ENCODE measurements at places on chromosomes 1 and 21. TPM values are rescaled to one million over a fixed set of nuclear protein-coding genes. Genes with fewer than 3 reads are reported as not detected.

DNA sequence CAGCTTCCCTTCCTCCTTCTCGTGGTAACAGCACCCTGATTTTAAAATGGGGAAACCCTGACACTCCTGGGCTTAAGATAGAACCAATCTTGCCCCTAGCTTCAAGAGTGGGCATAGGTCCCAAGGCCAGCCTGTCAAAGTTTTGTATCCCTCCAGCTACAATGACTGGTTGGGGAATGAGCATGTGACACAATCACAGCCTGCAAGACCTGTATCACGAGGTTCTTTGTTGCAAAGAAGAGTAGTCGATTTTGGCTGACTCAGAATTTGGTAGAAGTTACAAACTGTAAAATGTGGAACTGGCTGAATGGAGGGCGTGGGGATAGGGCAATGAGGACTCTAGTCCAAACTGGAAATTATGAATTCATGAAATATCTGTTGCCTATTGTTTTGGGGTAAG lies 18.7 kb downstream of the CTSK start:
- no peak for DNase-seq

The CELA3B gene
- not detected for total RNA-seq

DNA sequence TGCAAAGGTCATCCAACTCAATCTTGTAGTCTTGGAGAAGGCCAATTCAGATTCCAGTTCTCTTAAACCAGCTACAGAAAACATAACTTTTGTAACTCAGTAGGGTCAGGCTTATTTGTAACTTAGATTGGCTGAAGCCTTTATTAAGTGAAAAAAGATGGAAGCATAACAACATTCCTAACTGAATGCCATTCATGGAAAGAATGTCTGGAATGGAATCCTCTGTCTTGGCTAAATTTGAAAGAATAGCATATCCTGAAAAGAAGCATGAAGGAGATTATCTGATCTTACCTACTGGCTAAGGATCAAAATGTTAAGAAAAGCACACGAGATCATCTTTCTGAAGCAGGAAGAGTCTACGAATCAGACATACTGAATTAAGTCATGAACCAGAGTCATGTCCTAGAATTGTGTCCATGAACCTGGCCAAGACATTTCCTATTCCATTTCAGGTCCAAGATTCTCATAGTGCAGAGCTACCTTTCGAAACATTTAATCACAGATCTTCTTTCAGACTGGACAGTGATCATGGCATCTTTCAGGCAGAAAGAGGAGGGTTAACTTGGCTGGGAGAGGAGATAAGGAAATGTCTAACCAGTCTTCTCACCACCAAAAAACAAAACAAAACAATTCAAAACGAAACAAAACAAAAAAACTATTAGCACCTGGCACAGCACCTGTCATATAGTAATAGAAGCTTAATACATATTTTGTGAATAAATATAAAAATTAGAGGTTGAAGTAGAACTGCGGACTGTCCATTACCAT lies 75.6 kb downstream of the XCL2 start:
- no peak for DNase-seq

DNA sequence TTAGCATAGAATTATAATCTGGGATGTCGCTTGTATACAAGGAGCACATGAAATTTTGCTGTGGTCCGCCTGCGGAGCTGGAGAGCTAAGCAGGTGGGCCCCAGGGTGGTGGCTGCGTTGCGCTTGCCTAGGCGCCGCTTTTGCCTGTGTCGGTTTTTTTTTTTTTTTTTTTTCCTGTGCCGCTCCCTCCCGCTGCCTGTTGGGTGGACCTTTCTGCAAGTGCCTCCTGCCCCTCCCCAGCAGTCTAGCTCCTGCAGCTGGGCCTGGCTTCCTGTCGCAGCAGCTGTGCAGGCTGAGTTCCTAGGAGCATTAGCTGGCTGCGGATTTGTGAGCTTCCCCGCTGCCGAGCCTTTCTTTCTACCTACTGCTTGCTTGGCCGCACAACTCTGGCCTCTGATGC lies 20.6 kb downstream of the PYHIN1 start:
- DNase-seq, result no peak

The CACNA1E gene
- total RNA-seq, result 0.43 TPM

- DNase-seq, result no peak
Measured at GRCh38 chr1:157438146-157438545, 114.2 kb downstream of the FCRL5 start.

DNA sequence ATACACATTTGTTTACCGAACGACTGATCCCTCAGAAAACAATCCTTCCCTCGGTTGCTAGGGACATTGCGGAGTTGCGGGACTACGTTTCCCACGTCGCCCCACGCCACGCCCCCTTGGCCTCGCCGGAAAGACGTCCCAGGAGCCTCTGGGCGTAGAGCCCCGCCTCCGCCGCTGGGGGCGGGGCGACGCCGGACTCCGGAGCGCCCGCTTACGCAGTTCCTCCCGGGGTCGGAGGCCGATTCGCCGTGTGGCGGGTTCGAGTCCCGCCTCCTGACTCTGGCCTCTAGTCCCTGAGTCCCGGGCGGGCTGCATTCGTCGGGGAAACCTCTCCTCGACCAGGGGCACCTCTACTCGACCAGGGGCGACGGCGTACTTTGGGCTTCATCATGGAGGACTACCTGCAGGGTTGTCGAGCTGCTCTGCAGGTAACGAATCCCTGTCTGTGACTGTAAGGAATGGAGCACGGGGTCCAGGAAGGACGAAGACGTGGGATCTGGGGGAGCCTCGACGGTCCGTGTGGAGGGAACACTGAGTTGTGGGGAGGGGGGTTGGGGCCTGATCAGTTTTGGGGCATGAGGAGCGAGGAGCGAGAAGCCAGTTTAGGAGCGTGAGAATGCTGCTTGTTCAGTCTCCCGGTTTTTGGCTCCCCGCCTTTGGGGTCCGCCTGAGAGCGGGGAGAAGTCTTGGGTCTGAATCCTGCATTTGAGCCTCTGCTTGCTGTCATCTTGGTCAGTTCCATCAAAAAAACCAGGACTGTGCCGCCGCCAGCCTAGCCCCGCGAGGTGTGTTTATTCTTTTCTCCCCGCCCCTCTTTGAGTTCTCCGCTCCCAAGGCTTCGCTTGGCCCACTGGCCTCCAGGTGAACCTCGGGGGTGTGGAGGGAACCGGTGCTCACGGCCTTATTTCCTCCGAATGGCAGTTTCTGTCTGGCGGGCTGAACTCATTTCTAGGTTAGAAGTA lies at the start of gene PRUNE1:
Gene PRUNE1, plus strand, starts transcription at position 206 of the 962 bp plus-strand sequence. Its CDS starts 184 bp downstream, at position 390.
- DNase-seq, result peak; percentile 99

DNA sequence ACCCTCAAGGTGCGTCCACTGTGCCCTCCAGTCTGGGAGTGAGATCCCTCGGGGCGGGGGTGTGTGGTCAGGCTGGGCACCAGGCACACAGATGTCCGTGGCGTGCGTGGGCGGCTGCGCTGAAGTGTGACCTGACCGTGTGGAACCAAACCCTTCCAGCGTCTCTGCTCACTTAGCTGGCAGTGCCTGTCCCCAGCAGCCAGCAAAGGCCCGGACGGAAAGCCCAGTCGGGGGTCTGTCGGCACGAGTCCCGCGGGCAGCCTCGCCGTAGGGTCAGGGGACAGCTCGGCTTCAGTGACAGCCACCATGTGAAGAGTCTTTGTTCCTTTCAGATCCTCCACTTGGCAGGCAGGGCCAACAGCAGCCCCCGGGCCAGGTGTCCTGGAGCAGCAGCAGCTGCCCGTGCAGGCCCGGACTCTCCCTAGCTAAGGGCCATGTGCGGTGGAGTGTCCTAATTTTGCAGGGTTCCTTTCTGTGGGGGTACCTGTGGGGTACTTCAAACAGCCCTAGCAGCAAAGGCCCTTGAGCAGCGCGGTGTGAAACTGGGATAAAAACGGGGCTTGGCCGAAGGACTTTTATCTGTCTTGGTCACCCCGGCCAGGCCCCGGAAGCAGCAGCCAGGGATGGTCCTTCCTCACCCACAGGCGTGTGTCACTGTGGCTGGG lies 11.6 kb downstream of the TTLL10 start:
- no peak for DNase-seq

The GJB5 gene
- total RNA-seq, result not detected

The PEX10 gene
- total RNA-seq, result 10.9 TPM

GRCh38 chr1:93734999-93735398 lies 53.4 kb upstream of the BCAR3 start:
- no peak for DNase-seq

- DNase-seq, result no peak
Measured at GRCh38 chr1:245411245-245412036, 256.7 kb downstream of the KIF26B start.

The CFHR1 gene
- 4.0 TPM for total RNA-seq

DNA sequence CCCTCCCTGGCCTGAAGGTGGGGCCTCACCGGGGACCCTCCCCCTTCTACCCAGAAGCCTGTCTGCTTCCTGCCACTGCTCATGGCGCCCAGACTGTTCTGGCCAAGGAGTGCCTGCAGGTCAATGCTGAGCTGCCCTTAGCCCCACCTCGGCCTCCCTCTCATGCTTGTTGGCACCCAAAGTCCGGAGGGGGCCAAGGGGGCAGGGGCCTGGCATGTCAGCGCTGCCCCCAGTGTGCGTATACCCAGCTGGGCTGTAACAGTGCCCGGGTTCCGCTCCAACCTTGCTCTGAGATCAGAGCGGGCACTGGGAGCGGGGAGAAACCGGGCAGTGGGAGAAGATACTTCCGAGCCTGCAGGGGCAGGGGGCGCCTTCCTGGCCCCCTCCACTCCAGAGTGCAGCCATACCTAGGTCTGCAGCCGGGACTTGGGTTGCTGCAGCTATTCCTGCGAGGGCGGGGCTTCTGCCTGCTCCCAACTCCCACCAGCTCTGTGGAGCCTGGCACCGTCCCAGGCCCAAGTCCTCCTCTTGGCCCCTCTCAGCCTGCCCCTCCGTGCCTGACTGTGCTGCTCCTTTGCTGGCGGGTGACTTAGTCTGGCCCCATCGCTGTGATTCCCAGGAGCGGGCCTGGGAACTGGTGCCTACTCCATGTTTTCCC lies 21.4 kb upstream of the TGFB2 start:
- peak; percentile 73 for DNase-seq

DNA sequence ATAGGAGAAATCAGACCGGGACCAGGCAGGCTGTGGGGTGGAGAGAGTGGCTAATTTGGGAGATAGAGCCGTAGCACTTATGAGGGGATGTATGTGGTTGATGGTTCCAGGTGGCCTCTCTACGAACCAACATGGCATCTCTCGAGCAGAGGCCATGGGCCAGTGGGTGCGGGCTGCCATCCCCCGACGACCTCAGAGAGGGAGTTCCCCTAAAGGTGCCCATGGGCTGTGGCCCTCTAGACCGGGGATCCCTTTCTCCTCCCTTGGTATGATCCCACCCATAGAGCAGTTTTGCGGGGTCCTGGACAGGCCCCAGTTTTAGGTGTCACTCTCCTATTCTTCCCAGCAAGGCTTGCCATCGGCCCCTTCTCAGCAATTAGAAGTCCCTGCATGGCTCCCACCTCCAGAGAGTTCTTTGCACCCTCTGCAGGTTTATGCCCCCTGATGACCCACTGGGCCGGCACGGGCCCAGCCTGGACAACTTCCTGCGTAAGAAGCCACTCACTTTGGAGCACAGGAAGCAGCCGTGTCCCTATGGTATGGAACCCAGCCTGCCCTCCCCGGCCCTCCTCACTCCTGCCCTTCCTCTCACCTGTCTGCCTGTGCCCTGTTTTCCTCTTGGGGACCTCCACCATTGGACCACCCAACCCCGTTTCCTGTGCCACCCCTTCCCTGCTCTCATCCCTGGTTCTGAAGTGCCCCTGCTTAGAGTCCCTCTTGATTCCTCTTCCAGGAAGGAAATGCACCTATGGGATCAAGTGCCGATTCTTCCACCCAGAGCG lies 7.8 kb downstream of the ZC3H12A start:
- peak; percentile 75 for DNase-seq

- no peak for DNase-seq
Measured at GRCh38 chr1:180606155-180606554, 25.7 kb upstream of the XPR1 start.

GRCh38 chr1:220566869-220567268 lies 38.9 kb downstream of the MARK1 start:
- no peak for DNase-seq

- DNase-seq, result no peak
Measured at GRCh38 chr1:117136749-117137148, 15.2 kb upstream of the TRIM45 start.

DNA sequence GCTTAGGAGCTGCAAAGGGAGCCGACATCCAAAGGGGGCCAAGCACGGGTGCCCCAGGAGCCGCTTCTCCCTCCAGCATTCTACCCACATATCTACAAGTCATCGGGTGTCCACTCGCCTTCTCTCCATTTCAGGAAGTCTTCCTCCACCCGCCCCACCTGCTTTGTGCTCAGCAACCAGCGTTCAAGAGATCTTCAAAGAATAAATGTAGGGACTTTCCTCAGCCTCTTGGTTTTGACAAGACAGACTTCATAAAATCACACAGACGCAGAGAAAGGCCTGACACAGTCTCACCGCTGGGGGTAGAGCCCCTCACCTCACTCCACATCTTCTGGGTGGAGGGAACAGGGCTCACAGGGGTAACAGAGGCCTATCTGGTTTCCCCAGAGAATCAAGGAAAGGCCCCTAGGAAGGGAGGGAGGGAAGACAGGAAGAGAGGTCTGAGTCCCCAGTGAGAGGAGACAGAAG lies 49.5 kb downstream of the SSBP3 start:
- no peak for DNase-seq

The DARS2 gene
- total RNA-seq, result 8.7 TPM

- no peak for DNase-seq
Measured at GRCh38 chr1:21703318-21703963, 34.3 kb upstream of the RAP1GAP start.

DNA sequence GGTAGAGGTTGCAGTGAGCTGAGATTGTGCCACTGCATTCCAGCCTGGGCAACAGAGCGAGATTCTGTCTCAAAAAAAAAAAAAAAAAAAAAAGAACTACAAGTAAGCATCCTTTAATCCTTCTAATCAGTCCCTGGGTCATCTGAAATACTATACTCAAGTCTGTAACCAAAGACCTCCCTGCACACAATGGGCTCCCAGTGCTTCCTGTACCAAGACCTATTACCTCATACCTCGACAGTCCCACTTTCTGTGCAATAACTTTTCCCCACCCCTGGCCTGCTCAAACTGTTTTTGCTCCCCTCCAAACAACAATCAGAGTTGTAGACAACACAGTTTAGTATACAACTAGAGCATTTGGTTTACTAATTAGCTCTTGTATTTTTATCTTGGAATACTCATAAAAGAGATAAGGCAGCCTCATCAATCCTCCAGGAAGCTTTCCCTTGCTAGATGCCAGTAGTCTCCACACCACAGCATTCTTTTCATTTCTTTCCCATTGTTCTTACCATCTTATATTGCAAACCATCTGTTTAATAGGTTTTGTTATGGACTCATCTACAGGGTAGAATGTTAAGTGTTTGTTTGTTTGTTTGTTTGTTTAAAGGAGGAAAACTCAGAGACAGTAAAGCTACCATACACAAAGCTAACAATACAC lies 19.2 kb upstream of the RLF start:
- DNase-seq, result no peak

The PTPN22 gene
- total RNA-seq, result 3.9 TPM
